ENCODE measurements at places on chromosomes 6 and 20.

DNA sequence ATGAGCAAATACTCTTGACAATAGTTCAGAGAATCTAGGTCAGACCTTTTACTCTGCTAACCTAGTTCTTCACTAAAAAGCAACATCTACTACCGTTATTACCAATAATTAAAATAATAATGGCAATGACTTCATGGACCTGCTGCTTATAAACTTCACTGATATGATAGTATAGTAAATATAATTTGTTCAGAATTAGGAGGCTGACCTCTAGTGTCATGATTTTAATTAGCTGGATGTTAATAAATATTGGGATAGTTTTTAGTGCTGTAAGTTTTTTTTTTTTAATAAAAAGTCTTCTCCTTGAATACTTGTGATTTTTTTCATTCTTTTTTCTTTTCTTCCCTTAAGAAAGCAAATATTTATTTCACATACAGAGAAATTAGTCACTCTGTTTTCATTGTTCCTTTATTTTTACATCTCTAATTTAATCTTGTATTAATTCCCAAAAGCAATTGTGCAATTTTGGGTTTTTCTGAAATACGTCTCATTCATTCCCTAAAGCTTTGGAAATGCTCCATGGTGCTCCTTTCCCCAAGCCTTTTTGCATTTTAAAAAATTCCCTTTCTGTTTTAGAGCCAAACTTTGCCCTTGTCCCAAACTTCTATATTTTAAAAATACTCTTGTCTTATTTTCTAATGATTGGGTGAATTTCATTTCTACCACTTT, 46.6 kb upstream of the UST start:
- no peak for DNase-seq

- no peak for DNase-seq
Observed at GRCh38 chr6:139608466-139609261, 234.2 kb upstream of the CITED2 start.

- DNase-seq = no peak
Observed at GRCh38 chr20:40568200-40568599, 120.8 kb downstream of the MAFB start.

DNA sequence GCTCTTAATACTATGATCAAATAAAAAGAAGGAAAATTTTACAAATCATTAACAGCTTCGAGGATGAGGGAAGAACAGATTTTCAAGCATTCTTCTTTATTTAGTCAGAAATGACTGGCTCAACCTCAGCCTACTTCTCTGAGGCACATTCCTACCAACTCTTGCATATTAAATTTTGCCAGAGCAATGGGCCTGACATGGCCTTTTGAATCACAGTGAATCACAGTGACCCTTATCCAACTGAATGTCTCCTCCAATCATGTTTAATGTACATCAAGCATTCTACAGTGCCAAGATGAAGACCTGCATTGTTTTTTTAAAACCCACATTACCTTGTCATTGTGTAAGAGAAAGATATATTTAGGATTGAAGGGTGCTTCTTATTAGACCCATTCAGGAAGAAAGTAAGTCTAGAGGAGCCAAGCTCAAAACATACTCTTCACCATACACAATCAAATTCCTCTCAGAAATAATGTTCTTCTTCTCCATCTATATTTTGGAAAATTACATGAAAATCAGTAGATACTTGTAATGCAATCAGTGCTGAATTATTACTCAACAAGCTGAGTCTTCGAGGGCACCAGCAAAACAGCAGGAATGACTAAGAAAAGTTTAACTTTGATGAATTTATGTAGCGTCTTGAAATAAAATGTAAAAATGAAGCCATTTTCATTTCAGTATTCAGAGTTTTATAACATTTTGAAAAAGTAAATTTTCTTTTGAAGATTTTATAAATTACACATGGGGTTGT, 44.1 kb upstream of the MOXD1 start:
- DNase-seq = no peak

DNA sequence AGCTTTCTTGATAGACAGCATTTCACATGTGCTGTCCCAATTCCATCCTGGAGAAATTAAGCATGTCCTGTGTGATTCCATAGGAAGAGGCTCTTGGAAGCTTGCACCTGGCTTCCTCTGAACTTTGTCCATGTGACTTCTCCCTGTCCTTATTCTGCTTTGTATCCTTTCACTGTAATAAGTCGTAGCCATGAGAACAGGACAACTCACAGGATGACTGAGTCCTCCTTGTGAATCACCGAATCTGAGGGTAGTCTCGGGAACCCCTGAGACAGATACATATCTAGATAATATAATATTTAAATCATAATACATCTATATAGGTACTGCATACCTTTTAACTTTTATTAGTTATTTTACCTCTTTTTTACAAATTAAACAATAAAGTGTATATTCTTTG, 156.7 kb upstream of the THEMIS start:
- no peak for DNase-seq

GRCh38 chr6:166143011-166143410, 24.6 kb downstream of the TBXT start:
- DNase-seq = no peak

GRCh38 chr6:38567436-38567835, 72.3 kb downstream of the BTBD9 start:
- no peak for DNase-seq

- DNase-seq = no peak
Observed at GRCh38 chr6:67766057-67766456, 869.0 kb upstream of the ADGRB3 start.

GRCh38 chr6:56169366-56169765, 78.0 kb downstream of the COL21A1 start:
- DNase-seq = no peak

GRCh38 chr6:90328004-90328403, 31.4 kb upstream of the BACH2 start:
- DNase-seq = no peak

DNA sequence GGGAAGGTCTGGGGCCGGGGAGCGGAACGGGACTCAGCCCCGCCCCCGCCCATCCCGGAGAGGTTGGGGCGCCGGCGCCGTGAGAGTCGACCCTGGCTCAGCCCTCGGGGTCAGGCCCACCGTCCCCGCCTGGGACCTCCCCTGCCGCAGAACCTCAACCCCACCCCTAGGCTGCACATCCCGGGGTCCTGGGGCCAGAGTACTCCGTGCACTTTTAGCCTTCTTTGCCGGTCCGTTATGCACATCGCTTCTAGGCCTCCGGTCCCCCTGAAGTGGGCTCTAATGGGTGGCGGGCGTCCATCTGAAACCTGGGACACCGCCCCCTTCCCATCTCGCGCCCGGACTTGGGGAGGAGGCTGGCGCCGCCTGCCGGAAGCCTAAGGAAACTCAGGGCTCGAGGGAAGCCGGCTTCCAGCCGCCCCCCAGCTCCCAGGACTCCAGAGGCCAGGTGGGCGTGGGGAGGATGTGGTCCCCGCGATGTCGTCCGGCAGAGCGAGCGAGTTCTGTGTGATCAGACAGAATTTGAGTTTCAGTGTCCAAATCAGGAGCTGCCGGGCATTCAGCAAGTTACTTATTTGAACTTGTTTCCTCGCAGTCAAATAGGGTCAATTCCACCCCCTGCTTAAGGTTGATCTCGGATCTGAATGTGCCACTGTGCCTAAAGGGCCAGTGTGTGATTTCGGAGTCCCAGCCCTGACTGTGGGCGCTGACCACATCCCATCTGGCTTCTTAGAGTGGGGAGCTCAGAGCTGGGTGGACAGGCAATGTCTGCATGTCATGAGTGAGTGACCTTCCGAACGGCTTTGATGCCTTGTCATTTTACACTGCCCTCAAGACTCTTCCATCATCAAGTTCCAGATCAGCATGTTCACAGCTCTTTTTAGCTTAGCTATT, 47.6 kb downstream of the CPXM1 start:
- peak; percentile 38 for DNase-seq

DNA sequence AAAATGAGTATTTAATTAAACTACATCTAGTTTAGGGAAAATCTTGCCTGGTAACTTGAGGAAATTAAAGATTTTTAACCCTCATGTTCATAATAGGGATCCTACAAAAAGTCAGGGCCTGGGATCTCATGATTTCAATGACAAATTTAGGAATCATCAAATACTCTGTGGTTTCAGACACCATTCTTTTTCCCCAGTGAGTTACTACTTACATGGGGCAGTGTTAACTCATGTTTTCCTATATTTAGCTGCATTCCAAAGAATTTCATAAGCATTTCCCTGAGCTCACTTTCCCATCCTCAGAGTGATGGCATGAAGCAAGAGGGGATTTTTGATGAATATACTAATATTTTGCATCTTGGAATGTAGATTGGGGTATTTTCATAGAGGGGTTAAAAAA, 321.7 kb downstream of the CENPW start:
- no peak for DNase-seq

GRCh38 chr6:112017169-112017568, 36.7 kb upstream of the CCN6 start:
- DNase-seq = no peak

DNA sequence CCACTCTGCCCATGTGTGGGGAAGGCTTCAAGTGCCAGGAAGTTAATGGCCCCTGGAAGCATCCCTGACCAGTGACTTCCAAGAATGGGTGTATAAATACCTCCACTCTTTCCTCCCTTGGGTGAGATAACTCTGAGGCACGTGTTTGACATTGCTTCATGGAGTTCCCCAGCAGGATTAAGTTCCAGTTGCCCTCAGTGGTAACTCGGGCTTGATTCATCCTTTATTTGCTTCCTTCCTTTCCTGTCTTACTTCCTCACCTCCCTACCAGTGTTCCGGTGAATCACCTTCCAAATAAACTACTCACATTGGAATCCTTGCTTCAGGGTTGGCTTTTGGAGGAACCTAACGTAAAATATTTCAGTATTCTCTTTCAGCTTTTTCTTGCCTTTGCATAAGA, 84.6 kb upstream of the JAG1 start:
- no peak for DNase-seq

- DNase-seq = no peak
Observed at GRCh38 chr20:1418350-1418749, 25.5 kb upstream of the FKBP1A start.

DNA sequence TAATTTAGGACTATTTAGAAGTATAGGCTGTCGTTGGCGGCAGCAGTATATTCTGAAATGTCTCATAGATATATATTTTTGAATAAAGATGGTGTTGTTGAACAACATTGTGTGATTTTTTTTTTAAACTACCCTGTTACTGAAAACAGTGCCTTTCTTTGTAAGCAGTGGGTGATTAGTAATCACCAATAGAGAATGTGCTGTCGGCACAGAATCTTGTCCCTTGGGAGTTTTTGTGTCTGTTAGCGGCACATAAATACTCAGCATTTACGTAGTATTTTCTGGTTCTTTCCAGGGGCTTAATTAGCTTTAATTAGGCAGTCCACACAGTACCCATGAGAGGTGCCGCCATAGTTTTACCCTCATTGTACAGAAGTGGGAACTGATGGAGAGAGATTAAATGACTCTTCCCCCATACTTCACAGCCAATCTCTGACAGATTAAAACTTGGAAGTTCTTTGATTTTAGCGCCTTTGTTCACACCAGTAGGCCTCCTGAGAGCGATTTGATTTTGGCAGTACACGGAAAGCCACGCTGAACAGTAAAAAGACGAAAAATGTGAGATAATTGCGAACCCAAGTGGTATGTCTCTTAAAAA, 58.8 kb downstream of the RPRD1B start:
- no peak for DNase-seq

- DNase-seq = no peak
Observed at GRCh38 chr20:24873025-24873620, 75.9 kb upstream of the CST7 start.

Data from T-helper 1 cell (primary cell).